Stimulated activated CD4-positive, alpha-beta T cell treated with anti-CD3 and anti-CD28 coated beads, Interleukin-12 subunit alpha, Interleukin-12 subunit beta, amount 100 ng/mL, for 48 hours (primary cell): ENCODE measurements at places on chromosomes 5 and 9.

DNA sequence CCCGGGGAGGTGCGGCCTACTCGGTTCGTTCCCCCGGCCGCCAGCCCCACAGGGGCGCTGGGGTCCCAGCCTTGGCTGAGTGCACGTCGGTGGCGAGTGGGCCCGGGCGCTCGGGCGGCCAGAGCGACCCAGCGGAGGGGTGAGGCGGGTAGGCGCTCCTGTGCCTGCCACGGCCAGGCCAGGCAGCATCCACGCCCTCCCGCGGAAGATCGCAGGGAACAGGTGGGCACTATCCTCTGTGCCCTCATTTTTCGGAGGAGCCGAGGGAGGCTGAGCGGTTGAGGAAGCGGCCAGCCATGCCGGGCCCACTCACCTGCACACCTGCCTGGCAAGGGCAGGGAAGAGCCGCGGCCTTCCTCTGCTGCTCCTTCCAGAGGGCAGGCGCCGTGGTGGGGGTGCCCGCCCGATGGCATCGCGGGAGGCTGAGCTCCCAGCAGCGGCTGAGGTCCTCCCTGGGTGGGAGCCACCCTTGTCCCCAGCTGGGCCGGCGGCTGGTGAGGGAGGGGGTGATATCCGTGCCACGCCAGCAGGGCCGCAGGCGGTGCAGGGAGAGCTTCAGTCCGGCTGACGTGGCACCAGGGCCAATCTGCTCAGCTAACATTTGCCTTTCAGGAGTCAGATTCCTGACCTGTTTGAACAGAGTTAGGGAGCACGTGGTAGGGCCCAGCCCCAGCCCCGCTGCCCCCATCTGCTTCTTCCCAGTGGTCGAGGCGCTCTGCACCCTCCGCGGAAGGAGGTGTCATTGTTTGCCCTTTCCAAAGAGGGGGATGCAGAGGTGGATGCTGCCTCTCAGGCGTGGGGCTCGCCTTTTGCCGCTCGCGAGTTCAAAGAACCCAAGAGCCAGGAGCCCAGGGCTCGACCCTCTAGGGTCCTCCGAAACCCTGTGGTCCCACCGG, 1.6 kb upstream of the SEC16A start:
- no peak for DNase-seq

DNA sequence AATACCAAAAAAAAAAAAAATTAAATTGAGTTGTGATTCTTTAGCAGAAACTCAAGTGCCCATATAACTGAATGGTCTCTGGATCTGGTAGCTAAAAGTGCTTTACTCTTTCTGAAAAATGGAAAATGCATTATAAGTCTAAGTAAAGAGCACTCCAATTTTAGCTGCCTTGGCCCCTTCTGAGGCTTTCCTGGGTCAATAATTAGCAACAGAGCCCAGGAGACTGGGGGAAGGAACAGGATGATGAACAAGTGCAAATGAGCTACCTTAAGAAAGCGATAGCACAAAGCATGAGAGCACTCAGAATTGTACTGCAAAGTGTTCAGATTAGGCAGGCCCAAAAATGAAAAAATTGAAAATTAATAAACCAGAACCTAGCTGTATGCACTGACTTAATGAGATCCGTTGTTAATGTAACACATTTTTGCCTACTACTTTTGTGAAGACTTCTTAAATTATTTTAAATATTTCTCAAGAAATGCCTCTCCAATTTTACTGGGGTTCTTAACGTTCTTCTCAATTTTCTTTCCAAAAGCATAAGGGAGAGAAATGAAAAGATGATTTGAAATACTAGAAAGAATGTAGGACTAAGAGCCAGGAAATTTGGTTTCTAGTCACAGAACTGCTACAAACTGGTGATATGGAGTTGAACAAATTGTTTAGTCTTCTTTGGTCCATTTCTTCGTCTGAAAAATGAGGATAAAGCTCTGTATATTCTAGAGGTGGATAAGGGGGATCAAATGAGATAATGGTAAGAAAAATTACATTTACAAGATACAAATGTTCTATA, 566.1 kb downstream of the PDE4D start:
- DNase-seq = no peak

DNA sequence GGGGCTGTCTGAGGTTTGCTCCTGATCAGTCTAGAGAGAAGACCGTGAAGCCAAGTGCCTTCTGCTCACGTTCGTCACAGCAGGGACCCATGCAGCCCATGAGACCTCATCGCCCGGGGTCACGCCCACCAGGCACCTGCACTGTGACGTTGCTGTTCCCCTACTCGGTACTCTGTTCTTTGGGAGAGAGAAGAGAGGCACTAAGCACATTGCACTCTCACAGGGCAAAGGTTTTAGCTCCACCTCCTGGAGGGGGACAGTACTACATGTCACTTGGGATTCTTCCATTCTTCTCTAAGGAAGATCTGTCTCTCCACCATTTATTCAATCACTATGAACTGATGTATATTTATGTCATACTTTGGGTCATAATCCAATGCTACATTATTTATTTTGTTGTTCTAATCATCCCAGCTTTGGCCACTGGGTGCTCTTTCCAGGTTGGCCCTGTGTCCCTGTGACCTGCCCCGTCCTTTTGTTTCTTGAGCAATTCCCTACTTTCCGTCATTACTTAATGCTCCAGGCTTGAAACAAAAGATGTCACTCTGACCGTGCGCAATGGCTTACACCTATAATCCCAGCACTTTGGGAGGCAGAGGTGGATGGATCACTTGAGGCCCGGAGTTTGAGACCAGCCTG, 31.4 kb upstream of the BRD3 start:
- DNase-seq = peak; percentile 58

GRCh38 chr9:121268598-121268850, 562 bp downstream of the GSN start:
- no peak for DNase-seq

DNA sequence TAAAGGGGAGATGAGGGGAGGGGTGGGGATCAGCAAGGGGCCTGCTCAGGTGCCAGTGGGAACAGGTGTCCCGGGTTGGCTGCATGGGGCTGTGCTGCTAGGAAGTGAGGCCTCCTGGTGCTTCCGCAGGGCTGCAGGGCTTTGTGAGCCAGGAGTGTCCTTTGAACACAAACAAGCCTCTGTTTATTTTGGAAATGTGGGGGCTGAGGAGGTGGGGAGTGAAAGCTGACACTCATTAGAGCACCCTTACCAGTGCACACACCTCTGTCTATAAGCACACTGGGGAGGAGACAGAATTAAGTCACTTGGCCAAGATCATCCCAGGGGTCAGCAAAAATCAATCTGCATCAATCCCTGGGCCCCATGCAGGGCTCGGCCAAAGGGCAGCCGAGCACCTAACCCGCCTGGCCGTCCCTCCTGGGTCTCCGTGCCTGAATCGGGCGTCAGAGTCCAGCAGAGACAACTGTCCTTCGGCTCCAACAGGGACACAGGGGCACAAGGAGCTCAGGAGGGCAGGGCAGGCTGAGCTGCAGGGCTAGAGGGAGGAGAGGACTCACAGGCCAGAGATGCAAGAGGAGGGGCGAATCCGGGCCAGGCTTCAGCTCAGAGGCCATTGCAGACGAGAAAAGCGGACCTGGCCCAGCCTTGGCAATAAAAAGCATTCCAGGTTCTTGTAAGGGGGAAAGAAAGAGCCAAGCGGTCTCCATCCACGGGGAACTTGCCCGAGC, 99.8 kb downstream of the VAV2 start:
- DNase-seq = no peak

- no peak for DNase-seq
Observed at GRCh38 chr9:113720495-113720894, 155.6 kb upstream of the ZNF618 start.
